Kidney capillary endothelial cell (primary cell): ENCODE measurements at places on chromosomes 11 and 22.
A peak's percentile ranks its signal among the peaks of the same experiment; 100 is the strongest.

- no peak for DNase-seq
Observed at GRCh38 chr11:2208691-2209369, 37.2 kb upstream of the TH start.

DNA sequence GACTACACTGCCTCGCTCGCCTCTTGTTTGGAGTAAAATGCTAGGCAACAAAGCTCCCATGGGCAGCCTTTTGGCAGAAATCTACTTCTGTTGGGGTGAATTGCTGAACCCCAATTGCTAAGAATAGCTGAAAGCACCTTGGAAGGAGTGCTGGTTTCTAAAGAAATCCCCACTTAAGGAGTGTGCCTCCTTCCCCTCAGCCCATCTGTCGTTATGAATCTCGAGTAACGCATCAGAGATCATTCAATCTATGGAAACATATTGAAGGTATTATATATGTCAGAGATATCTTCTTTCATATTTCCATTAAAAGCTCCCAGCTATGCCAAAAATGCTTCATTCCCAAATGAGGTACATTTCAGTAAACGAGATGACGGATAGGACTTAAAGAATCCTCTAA is 229.6 kb upstream of the BLID start:
- DNase-seq: no peak

- no peak for DNase-seq
Observed at GRCh38 chr22:42720263-42721044, at the start of gene A4GALT. Gene A4GALT (minus strand): TSS chr22:42720870. CDS start chr22:42693951, 26,919 bp downstream.

DNA sequence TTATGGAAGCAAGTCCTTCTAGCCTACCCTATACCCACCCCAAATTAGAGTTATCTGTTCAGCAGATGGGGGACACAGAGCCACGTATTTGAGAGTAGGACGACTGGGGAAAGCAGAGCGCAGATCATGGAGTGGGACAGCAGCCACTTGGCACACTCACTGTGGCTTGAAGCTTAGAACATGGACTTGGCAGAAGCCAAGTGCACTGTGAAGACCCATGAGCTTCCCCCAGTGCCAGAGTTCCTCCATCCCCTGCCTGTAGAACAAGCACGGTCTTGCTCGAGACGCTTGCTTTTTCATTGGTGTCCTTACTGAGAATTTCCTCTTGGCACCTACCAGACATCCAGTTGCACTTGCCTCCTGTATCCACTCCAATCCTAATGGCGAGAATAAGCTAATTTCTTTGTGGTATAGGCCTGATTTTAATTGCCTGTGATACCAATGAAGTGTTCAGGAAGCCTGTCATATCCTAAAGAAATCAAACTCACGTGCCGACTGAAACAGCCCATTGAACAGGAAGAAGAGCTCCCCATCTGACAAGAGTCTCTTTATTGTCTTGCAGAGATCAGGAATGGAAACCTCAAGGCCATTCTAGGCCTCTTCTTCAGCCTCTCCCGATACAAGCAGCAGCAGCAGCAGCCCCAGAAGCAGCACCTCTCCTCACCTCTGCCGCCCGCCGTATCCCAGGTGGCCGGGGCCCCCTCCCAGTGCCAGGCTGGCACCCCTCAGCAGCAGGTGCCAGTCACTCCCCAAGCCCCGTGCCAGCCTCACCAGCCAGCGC is 166.9 kb downstream of the NAV2 start:
- DNase-seq: no peak

GRCh38 chr11:21640491-21640890 is 552.4 kb upstream of the ANO5 start:
- DNase-seq: no peak

DNA sequence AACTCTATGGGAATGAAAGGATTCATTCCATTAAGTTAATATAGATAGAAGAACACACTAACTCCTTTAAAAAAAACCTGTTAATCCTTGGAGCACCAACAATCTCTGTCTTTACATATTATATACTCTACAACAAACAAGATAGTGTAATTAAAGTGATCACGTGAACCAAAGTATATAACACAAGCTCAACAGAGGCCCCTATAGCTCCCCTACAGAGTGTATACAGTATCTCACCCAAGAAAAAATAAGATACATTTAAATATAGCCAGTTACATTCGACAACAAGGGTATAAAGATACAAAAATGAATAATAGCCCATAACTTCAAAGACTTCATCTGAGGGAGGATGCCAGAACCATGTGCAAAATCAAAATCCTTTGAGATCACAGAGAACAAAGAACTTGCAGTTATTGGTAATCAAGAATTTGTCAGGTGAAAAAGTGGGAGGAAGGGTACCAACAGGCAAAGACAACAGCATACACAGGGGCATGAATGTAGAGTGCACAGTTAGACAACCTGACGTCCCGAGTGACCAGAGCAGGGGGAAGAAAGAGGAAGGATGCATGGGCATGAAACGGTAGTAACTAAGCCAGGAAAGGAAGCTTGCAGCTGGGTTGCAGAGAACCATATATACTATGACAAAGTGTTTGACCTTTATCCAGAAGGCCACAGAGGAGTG is 4.7 kb downstream of the FCHSD2 start:
- DNase-seq: no peak

DNA sequence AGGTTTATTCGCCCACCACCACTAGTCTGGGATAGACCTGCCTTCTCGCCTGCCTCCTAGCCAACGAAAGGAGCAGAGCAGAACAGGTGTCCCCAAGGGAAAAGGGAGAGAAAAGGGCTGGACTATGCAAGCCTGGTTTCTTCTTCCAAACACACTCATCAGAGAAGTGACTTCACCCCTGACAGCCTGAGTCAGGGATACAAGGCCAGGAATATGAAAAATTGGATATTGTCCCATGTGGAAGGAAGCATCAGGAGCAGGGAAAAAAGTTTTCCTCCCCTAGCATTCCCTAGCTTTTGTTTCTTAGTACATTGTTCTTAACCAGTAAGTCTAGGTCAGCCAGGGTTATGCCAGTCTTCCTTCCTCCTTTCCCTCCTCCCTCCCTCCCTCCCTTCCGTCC is 56.9 kb upstream of the TNRC6B start:
- peak; percentile 21 for DNase-seq
